ENCODE measurements at places on chromosomes 2 and 18. TPM values are rescaled to one million over a fixed set of nuclear protein-coding genes. Genes with fewer than 3 reads are reported as not detected.
A peak's percentile ranks its signal among the peaks of the same experiment; 100 is the strongest.

IL1RL1 gene
- 0.20 TPM for total RNA-seq

CFC1 gene
- total RNA-seq: not detected

SNX17 gene
- total RNA-seq: 82.3 TPM

ALKAL2 gene
- not detected for total RNA-seq

SERPINB2 gene
- total RNA-seq: not detected

ALPI gene
- total RNA-seq: not detected

DYSF gene
- 3.5 TPM for total RNA-seq

GPR35 gene
- total RNA-seq: 14.4 TPM

GRCh38 chr2:219576505-219577388 is 4.6 kb downstream of the INHA start:
- DNase-seq: no peak

DNA sequence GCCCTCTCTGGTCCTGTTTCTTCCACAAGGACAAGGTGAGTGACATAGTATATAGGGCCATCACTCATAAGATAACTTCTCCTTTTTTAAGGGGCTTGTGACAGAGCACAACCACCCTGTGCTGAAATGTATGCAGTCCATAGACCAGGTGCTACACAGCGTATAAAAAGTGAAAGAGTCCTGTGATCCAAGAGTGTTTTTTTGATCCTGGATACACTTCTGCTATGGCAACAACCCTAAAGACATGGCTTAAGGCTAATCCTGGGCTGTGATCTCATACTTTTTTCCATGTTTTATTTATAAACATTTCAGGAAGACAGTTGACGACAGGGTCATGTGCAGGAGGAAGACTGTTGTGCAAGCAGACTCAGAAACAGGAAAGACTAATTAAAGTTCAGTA is 400.5 kb upstream of the TCF4 start:
- DNase-seq: no peak

GRCh38 chr18:76426737-76427305 is 68.2 kb downstream of the ZNF516 start:
- peak; percentile 18 for DNase-seq

DNA sequence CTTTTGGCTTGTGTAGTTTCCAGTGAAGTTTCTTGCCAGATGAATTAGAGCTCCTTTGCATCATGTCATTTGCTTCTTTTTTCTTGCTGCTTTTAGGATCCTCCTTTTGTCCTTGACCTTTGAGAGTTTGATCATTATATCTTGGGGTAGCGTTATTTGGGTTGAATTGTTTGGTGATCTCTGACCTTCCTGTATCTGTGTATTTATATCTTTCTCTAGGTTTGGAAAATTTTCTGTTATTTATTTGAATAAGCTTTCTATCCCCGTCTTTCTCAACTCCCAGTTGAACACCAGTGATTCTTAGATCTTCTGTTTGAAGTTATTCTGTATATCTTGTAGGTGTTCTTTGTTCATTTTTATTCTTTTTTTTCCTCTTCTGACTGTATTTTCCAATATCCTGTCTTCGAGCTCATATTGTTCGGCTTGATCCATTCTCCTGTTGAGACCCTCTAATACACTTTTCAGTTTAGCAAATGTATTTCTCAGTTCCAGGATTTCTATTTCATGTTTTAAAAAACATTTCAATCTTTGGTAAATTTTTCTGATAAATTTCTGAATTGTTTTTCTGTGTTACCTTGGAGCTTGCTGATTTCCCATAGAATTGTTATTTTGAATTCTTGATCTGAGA is 20.8 kb downstream of the GALNT1 start:
- DNase-seq: no peak

DNA sequence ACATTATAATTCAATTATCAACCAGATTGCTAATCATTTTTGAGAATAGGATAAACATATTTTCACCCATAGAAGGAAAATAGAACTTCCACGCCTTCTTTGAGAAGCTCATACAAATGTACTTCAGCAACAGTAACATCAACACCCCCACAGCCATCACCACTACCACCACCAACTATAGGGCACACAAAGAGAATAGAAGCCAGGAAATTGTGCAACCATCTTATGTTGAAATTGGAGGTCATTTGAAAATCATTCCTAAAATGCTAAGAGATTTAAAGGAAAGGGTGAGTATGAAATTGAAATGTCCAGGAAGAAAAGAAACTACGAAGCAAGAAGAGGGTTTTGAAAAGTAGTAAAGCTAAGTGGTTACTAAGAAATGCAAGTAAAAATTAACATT is 563.4 kb downstream of the ZNF804A start:
- no peak for DNase-seq

DNA sequence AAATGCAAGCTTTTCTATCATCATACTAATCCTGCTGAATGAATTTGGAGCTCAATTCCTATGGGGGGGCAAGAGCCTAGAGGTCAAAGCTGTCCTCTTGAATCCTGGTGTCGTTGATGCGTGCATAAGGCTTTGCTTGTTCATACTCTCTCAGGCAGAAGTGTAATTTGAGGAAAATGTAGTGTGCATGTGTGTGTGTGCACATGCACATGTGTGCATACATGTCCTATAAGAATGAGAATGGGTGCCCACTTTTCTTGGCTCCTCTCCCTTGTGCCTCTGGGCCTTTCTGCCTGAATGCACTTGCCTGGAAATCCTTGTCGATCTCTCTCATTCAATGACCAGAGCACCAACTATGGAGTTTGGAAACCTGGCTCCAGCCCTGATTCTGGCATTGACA is 28.5 kb upstream of the C18orf32 start:
- DNase-seq: no peak

DNA sequence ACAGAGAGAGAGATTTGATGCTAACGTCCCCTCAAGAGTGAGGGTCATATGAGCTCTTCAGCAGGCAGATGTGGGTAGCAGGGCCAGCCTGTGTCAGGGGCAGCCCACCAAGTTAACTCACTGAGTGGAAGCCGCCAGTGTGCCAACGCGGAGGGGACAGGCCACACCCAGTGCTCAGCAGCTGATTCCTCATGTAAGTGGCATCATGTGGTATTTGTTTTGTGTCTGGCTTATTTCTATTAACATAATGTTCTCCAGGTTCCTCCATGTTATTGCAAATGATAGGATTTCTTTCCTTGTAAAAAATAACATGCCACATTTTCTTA is 4.0 kb downstream of the IMP4 start:
- no peak for DNase-seq

- DNase-seq: no peak
Observed at GRCh38 chr2:149223472-149224095, 106.8 kb upstream of the LYPD6 start.

DNA sequence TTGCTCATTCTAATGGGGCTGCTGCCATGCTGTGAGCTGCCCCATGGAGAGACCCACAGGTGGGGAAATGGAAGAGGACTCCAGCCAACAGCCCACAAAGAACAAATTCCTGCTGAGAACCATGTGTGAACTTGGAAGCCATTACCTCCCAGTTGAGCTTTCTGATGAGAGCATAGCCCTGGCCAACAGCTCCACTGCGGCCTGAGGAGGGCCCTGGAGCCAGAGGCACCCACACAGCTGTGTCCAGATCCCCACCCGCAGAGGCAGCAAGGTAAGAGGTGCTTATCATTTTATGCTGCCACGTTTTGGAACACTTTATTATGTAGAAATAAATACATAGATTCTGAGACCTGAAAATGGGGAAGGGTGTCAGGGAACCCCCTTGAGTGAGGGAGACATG is 44.2 kb upstream of the OTOS start:
- no peak for DNase-seq

DNA sequence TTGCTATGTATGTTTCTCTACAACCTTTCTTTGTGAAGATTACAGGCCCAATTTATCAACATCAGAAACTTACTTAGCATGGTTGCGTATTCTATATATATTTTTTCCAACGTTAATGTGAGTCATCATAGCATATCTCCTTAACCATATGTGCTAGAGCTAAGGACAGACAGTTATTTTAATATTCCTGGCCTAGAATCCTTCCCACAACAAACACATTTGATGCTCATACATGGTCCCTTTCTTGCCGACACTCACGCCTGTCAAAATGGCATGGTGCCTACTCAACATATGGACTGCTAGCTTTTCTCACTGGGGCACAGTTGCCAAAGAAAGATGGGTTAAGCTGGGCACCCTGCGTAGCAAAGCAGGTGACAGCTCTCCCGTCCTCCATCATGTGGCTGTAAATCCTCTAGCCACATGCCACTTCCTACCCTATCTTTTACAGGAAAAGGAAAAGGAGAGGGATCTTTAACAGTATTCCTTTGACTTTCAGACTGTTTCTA is 75.2 kb upstream of the GALNT5 start:
- no peak for DNase-seq

- DNase-seq: no peak
Observed at GRCh38 chr2:181552808-181553207, 95.6 kb downstream of the ITGA4 start.

GRCh38 chr2:9287400-9288045 is 80.9 kb downstream of the ASAP2 start:
- no peak for DNase-seq

GRCh38 chr2:189613650-189614420 is 33.2 kb upstream of the SLC40A1 start:
- no peak for DNase-seq

DNA sequence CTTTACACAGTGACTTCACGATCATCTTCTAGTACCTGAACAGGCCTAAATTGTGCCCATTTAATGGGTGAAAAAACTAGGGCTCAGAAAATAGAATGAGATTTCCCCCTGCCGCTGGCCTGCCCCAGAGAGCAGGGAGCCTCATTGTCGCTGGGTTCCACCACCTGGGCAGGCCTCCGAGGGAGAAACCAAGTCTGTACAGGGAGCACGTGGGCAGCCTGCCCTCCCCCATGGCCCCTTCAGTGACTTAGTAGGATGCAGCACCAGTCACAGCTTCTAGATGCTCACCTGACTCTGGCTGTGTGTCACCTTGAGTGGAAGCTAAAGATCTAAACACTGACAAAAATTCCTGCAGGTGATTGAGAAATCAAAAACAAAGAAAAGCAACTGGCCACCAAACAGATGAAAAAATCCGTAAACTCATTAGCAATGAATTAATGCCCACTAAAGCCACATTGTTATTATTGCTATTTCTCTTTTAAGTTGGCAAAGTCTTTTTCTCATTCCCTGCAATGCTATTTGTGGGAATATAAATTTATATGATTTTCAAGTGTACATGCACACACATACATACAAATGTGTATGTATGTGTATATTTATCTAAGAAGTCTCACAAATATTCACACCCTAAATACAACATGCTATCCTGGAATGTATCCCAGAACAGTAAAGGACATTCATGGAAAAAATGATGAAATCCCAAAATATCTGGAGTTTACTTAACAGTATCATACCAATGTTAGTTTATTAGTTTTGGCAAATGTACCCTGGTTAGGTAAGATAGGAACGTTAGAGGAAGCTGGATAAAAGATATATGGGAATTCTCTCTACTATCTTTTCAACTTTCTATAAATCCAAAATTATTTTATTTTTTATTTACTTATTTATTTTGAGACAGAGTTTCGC is 18.7 kb upstream of the ASPRV1 start:
- DNase-seq: no peak

GRCh38 chr18:45521136-45521535 is 94.1 kb upstream of the SLC14A2 start:
- no peak for DNase-seq

- no peak for DNase-seq
Observed at GRCh38 chr2:233440314-233440713, 86.0 kb downstream of the DGKD start.

GRCh38 chr2:218003281-218003944 is 618 bp upstream of the TNS1 start:
- DNase-seq: no peak

GRCh38 chr2:209726311-209726710 is 45.3 kb upstream of the UNC80 start:
- no peak for DNase-seq

DNA sequence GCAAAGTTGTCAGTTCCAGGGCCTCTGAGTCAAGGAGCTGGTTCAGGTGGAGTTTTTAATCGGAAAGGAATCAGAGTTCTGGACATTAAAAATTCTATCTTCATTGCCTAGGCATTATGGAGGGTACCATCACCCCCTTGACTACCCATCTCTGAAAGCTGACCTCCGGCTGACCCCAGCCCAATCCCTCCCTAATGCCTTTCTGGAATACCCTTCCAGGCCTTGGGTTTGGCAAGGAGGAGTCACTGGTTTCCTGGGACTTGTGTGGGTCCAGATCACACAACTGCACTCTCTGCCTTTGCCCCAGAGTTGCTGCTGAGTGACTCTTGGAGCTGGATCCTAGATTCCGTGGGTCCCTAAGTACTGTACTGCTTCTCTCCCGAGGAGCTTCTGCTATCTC is 1.0 kb upstream of the OSR1 start:
- no peak for DNase-seq

DNA sequence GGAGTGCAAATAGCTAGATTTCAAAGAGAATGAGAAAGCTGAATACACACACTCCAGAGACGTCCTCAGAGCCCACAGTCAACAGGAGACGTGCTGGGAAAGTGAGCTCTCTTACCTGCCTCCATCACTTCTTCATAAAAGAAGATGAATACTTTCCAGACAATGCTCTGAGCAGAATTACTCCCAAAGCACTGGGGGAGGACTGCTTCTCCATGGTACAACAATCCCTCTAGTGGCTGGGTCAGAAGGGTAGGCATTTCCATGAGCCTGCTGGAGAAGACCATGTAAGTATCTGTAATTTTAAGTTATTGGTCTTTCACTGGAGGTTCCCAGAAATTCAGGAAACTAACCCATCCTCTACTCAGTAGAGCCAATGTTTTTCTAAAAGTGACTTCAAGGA is 190.3 kb downstream of the RBM43 start:
- no peak for DNase-seq

- DNase-seq: peak; percentile 8
Observed at GRCh38 chr2:26847655-26848335, at the start of gene DPYSL5. TSS of gene DPYSL5 (plus strand) at chr2:26848132. CDS start at chr2:26898500, 50,368 bp downstream.

DNA sequence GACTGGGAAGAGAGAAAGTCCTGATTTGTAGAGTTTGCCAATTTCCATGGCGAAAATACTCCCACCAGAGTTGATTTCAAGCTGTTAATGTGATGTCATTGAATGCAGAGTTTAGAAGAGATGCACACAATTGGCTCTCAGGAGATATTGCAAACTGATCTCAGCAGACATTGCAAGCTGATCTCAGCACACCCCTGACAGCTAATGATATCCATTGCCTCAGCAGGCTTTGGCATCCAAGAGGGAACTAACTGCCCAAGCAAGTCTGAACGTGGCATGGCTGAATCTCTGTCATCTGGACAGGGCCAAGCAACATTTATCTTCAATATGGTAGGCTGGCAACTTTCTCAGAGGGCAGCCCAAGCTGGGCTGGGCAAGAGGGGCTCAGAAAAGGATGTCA is 78.4 kb upstream of the CYP1B1 start:
- DNase-seq: no peak

DNA sequence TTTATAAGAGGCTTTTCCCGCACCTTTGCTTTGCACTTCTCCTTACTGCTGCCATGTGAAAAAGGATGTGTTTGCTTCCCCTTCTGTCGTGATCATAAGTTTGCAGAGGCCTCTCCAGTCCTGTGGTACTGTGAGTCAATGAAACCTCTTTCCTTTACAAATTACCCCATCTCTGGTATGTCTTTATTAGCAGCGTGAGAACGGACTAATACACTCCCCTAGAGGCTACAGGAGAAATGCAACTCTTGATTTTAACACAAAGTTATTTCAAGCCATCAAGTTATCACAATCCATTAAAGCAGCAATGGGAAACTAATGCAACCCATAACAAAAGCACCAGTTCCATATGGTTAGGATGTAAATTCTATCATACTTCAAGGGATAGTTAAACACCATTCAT is 1378.8 kb upstream of the DDX18 start:
- no peak for DNase-seq

Data from activated CD8-positive, alpha-beta T cell treated with anti-CD3 and anti-CD28 coated beads for 36 hours (primary cell).